ENCODE measurements at places on chromosomes 16 and 17. TPM values are rescaled to one million over a fixed set of nuclear protein-coding genes. Genes with fewer than 3 reads are reported as not detected.

Gene TRPV2
- total RNA-seq = 74.5 TPM

Gene DNAJA2
- 78.3 TPM for total RNA-seq

Gene TERB1
- total RNA-seq = under 0.01 TPM

Gene ITGB4
- 0.17 TPM for total RNA-seq

Gene C16orf54
- not detected for total RNA-seq

Gene CCDC200
- not detected for total RNA-seq

Gene HOXB1
- not detected for total RNA-seq

Gene SPATA22
- 0.17 TPM for total RNA-seq

Gene CLEC19A
- not detected for total RNA-seq

Gene FA2H
- not detected for total RNA-seq

Gene MBTPS1
- 96.0 TPM for total RNA-seq

Gene TRIM25
- total RNA-seq = 34.2 TPM

Gene HBQ1
- total RNA-seq = not detected

Gene TEX19
- total RNA-seq = not detected

Gene CCL3
- not detected for total RNA-seq

Gene MAF
- 27.7 TPM for total RNA-seq

Gene BCL6B
- 0.50 TPM for total RNA-seq

Gene TMEM238L
- total RNA-seq = not detected

Gene TP53TG3C
- total RNA-seq = not detected

Gene METRN
- 37.5 TPM for total RNA-seq

Gene CDH8
- not detected for total RNA-seq

Gene TNFSF12
- 9.6 TPM for total RNA-seq

Gene HLF
- 0.51 TPM for total RNA-seq

Gene NOMO2
- 88.9 TPM for total RNA-seq

Gene CDR2L
- 12.2 TPM for total RNA-seq

Gene CHST4
- total RNA-seq = not detected

Gene TAC4
- not detected for total RNA-seq

Gene OTOA
- total RNA-seq = not detected

Gene SSTR5
- total RNA-seq = not detected

Gene BCL7C
- total RNA-seq = 28.2 TPM

Gene HAGH
- 47.4 TPM for total RNA-seq

Gene MRPL58
- 35.2 TPM for total RNA-seq

Gene LLGL2
- total RNA-seq = 0.33 TPM

Gene ARHGAP44
- 1.7 TPM for total RNA-seq

Gene GPR179
- total RNA-seq = under 0.01 TPM

Gene RNF157
- 0.51 TPM for total RNA-seq

Gene SPN
- not detected for total RNA-seq
